ENCODE measurements at places on chromosomes 1 and 21.

GRCh38 chr1:43011020-43011419 lies 52.4 kb upstream of the SLC2A1 start:
- DNase-seq, result no peak

GRCh38 chr1:59150577-59151386 lies 146.1 kb upstream of the FGGY start:
- DNase-seq, result peak; percentile 100

DNA sequence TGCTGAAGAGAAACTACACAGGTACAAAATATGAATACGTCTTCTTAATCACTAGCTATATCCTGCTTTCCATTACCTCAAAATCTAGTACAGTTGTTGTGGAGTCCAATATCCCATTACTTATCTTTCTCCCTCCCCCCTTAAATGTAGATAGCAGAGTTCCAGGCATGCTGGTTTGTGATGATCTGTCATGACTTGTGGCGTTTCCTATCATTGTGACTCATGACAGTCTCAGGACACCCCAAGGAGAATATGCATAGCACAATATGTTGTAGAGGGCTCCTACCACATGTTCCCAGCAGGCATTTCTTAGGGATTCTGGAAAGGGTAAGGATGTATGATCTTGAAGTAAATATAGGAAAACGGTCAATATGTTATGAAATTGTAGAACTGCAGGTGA lies 206.9 kb downstream of the USH2A start:
- peak; percentile 32 for DNase-seq

GRCh38 chr1:87292684-87293493 lies 35.8 kb upstream of the LMO4 start:
- DNase-seq, result peak; percentile 73

DNA sequence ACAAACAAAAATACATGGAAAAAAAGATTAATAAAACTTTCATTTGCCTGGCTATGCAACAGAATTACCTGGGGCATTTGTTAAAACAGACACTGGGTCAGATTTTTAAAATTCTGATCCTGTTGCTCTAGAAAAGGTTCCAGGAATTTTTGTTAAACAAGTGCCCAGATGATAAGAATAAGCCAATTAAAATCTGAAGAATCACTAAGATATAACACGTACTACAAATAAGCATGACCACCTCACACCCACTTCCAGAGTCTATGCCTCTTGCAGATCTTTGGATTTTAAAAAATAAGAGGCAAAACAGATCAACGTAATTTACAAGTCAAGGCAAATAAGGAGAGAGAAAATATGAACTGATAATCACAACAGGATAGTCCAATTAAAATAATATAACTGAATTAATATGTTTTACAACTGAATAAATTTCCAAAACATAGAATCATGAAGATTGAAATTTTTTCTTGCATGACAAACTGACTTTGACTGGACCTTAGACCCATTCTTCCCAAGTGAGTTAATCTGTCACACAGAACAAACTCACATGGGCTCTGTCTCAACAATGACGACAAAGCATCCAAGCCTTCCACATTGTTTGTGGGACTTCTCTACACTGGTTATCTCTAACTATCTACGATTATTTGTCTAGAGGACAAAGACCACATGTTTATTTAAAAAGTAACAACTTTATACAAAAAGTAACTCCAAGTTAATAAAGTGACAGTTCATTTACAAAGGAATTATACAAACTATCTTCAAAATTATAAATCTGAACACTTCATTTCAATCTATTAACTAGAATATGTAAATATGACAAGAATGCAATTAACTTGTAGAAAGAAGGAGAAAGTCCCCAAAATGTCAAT lies 56.9 kb downstream of the COP1 start:
- DNase-seq, result no peak

DNA sequence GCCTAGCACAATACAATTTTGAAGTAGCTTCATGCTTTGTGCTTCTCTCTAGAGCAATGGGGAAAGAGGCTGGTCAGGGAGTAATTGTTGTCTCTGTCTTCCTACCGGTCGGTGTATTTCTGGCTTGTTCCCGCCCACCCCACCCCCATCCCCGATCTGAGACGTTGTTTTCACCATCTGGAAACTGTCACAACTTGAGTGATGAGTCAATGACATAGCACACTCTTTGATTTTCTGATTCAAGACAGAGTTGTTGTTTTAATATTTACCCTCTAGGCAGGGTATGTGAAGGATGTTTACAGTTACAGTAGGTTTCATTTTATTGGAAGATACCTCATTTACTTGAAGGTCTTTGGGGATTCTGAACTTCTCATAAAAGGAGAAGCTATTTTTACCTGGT lies 7.0 kb downstream of the IL12RB2 start:
- no peak for DNase-seq

GRCh38 chr21:14737922-14738321 lies 191.8 kb upstream of the SAMSN1 start:
- DNase-seq, result peak; percentile 13

DNA sequence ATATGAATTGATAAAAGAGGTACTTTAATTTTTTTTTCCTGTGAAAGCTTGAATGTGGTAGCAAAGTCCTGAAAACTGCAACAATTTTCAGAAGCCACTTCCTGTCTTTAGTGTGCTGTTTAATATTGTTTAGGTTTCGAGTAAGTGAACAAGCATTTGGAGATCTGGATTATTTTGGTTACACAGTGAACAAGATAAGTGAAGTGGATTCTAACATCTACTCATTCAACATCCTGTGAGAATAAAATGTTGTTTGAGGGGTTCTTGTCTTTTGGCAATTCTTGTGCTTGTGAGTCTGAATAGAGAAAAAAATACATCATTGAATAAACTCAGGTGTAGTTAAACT lies 35.2 kb upstream of the PLA2G4A start:
- DNase-seq, result no peak

DNA sequence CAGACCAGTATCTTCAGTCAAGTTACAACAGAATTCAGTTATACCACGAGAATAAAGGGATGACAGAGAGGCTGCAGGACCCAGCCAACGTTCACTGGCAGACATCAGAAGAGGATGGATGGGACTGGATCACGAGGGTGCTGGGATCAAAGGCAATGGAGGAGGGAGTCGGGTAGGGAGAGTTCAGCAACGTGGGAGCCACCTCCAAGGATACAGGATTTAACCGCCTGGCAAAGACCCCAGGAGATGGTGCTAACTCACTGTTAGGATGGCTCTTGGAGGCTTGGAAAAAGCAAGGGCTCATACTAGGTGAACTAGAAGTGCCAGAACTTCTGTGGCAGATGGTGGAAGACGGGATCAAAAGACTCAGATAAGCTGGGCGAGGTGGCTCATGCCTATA lies 99.1 kb upstream of the DISP3 start:
- DNase-seq, result no peak

- DNase-seq, result no peak
Observed at GRCh38 chr1:234170622-234171021, 202.6 kb upstream of the COA6 start.

DNA sequence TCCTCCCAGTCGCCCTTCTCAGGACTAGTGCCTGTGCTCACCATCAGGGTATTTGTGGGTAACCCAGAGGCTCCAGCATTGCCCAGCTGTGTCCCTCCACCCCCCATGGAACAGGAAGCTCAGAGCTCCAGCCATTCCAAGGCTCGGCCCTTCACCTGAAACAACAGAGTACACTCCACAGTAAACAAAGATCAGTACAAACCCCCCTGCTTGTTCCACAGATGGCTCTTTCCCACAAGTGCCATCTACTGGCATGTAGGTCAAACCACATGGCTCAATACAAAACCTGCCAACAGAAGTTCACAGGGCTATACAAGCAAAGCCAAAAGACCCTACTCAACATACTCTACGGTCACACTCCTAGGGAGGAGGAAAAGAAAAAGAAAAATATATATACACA lies 258.7 kb downstream of the AGBL4 start:
- no peak for DNase-seq

DNA sequence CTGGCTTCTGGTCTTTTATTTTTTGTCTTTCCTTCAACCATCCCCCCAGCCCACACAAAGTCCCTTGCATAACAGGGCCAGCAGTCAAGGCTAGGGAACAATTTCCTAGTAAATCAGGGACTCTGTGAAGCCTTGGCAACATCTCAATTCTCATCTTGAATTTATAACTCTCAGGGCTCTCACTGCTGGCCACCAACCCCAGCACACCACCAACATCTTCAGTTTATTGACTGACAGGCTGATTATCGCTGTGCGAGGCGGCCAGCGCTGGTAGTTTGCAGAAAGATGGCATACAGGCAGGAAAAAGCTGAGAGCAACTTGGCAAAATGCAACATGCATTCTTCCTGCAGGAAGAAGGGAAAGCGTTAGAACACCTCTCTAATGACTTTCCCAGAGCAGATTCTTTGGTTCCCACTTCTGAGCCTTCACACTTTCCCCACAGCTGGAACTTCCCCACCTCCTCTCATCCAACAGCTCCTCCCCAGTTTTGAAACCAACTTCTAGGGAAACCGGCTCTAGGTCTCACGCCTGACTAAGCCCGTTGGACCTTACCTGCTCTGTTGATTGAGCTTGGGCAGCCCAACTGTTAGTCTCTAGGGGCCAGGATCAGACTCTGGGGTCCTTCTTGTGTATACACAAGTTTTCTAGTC lies 26.3 kb upstream of the CSF1 start:
- no peak for DNase-seq

- no peak for DNase-seq
Observed at GRCh38 chr1:167210966-167211674, 9.6 kb upstream of the POU2F1 start.

GRCh38 chr1:63934697-63935096 lies 160.9 kb downstream of the ROR1 start:
- DNase-seq, result no peak

GRCh38 chr1:156963621-156964020 lies 43.2 kb downstream of the LRRC71 start:
- no peak for DNase-seq

DNA sequence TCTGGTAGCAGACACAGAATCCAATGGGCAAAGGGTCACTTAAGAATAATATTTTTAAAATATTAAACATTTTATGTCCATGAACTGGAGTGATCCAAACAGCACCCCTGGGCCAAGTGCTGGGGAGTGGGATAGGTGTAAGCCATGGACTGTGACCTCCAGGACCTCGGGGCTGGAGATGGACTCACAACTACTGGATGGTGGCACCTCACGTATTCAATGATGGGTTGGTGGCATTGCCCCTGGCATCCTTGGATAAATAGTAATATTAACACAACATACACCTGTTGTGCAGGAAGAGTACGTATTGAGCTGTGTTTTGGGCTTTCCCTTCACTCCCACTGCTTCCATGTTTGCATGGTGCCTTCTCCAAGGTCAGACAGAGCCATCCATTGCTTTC lies 39.3 kb upstream of the TENT5C start:
- DNase-seq, result no peak

GRCh38 chr1:245776694-245777332 lies 622.0 kb downstream of the KIF26B start:
- DNase-seq, result no peak

DNA sequence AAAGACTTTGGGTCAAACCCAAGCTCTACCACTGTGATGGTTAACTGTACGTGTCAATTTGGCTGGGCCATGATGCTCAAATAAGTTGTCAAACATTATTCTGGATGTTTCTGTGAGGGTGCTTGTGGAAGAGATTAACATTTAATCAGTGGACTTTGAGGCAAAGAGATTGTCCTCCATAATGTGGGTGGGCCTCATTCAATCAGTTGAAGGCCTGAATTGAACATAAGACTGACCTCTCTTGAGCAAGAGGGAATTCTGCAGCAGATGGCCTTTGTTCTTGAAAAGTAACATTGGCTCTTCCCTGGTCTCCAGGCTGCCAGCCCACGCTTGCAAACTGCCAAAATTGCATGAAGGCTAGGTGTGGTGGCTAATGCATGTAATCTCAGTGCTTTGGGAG lies 94.5 kb upstream of the SPATA6 start:
- DNase-seq, result no peak

- no peak for DNase-seq
Observed at GRCh38 chr1:36705629-36706028, 222.9 kb upstream of the CSF3R start.

GRCh38 chr1:191907121-191907520 lies 251.1 kb upstream of the RGS18 start:
- no peak for DNase-seq

- DNase-seq, result no peak
Observed at GRCh38 chr1:67281244-67281643, 26.4 kb upstream of the IL12RB2 start.

GRCh38 chr21:37557261-37557950 lies 190.8 kb downstream of the DYRK1A start:
- no peak for DNase-seq

DNA sequence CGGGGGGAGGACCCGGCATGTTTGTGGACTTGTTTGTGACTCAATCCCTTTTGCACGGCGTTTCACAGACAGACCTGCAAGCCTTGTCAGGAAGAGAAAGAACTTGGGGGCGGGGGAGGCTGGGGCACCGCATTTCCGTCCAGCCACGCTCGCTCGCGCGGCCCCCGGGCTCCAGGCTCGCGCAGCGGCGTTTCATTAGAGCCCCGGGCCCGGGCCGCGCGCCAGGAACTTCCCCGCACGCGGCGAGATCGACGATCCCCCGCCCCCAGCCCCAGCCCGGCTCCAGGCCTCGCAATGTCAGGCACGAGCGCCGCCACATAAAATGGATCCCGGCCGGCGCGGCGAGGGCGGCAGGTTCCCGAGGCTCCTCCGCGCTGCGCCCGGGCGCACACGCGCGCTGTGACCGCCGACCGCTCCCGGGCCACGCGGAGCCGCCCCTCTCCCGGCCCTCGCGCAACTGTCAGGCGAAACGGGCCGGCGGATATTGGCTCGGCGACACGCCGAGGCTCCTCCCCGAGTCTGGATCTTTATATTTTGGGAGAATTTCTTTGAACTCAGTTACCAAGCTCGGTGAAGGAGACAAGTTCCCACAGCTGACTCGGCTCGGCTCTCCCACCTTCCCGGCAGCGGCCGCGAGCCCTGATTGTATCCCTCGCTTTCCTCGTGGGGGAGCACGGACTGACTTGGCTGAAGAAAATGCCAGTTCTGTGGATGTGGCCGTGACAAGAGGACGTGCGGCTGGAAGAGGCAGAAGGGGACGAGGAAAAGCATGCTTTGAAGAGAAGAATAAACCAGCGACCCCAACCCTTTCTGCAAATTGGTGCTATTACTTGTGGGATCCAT lies at the start of gene KIF26B:
Gene KIF26B, plus strand, starts transcription at position 557 of the 843 bp plus-strand sequence. CDS start 440 bp downstream, outside the sequence.
- DNase-seq, result peak; percentile 57

DNA sequence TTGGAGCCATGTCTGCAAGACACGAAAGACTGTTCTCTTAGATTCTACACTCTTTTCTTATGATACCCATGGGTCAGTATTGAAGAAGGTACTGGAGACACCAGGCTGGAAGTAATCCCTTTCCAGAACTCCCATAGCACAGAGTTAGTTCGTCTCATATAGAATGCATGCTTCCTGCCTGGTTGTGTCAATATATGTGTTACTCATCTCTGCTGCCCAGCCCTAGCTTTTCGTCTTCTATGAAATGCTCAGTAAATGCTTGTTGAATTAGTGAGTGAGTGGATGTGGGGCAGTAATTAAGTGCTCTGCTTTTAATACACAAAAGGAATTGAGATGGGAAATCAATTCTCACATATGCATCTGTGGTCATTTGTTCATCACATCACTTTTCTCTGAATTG lies 32.1 kb downstream of the ADCY10 start:
- peak; percentile 23 for DNase-seq

GRCh38 chr1:147545133-147545532 lies 3.8 kb downstream of the BCL9 start:
- DNase-seq, result peak; percentile 15

GRCh38 chr1:15150376-15150775 lies 3.2 kb upstream of the TMEM51 start:
- no peak for DNase-seq

- DNase-seq, result no peak
Observed at GRCh38 chr1:84995484-84996334, 1.2 kb downstream of the MCOLN2 start.
